NCI-H226 (cell line): ENCODE measurements at places on chromosomes 2 and 18.

DNA sequence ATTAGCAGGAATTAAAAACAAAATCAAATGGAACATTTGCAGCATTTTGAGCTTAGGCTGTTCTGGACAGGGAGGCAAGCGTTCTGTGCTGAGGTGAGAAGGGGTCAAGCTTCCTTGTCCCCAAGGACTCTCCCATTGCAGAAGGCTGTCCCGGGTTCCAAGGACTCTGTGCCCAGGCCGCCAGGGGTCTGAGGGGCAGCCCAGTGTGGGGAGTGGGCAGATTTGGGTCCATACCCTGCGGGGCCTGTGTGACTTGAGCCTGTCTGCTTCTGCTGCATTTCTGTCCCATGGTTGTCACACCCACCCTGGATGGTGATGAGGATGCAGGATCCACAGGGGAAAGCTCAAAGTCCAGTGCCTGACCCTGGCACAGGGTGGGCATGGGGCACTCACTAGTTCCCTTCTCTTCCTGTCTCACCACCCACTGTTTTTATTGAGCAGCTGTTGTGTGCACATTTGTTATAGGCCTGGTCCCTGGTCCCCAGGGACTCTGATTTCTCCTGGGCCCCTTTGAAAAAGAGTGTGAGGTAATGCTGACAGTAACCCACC is 211.4 kb upstream of the HS6ST1 start:
- no peak for DNase-seq

DNA sequence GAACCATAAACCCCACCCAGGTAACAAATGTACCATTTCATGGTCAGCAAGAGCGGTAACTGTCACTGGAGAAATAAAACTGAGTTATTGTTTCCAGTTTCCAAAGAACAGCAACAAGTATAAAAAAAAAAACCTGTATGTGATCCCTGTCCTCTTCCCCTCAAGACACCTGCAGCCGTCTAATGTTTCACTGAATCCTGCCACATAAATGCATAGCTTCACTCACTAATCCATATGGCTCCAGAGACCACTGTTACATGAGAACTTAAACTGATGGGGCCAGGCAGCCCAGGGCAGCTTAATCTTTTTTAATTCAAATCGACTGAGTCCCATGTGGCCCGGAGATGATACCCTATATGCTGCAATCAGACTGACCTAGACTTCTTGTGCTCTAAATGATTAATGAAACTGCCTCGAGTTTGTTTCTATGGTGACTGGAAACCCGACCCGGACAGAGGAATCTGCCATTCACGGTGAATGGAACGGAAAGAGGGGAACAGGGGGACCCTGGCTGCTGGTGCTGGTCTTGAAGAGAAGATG is 60.9 kb upstream of the SIX2 start:
- DNase-seq: no peak

DNA sequence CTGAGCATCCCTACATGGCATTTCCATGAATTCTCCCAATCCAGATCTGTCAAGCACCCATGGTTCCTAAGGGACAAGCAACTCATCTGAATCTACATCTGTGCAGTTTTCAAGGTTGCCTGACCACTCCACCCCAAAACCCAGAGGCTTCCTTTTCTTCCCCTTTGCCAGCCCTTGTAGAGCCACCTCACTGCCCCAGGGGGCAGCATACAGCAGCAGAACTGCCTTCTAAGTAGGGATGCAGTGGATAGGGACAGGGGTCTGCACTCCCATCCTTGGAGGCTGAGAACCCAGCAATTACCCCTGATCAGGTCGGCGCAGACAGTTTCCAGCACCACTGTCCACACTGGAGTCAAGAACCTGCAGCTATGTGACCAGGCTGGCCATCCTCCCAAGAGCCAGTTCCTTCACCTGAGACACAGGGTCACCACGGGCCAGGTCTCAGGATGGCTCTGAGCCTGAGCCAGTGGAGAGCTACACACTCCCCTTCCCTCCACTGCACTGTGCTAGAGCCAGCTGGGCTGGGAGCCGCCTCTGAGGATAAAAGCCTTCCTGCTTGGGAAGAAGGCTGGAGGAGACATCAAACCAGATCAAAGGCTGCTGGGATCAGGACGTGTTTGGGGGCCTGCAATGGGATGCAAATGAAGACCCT is 283.1 kb downstream of the CELF4 start:
- no peak for DNase-seq

- no peak for DNase-seq
Measured at GRCh38 chr2:98569197-98569793, 39.0 kb downstream of the COA5 start.

- DNase-seq: no peak
Measured at GRCh38 chr2:11656252-11656651, 13.7 kb downstream of the NTSR2 start.

DNA sequence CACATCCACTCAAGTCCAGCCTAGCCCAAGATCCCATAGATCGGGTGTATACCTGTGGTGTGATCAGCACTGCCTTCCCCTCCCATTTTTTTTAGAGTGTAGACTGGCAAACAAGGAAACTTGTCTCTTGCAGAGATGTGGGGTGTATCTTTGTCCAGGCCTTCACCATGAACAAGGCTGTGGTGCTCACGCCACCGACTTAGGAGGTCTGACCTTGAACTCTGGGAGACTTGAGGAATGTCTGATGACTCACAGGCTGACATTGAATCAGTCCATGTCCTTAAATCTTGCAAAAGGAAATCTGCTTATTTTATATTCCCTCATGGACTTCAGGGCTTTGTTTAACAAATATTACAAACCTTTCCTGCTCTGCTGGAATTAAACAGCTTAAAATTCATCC is 4.5 kb upstream of the CTIF start:
- no peak for DNase-seq

DNA sequence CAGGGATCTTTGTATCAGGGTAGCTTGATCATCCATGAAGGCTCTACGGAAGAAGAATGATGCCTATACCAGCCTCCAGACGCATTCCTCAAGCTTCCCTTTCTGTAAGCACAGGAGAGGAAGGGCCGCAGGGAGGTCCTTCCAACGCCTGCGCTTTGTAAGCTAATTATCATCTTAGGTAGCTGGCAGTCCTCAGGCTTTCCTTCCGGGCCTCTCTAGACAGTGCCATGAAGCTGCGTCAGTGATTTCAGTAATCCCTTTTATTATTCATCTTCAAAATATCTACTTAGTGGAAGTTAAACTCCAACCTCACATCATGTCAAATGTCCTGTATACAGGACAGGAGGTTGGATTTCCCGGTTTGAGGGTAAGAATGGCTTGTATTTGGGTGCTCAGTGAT is 92.3 kb downstream of the ETAA1 start:
- DNase-seq: no peak

DNA sequence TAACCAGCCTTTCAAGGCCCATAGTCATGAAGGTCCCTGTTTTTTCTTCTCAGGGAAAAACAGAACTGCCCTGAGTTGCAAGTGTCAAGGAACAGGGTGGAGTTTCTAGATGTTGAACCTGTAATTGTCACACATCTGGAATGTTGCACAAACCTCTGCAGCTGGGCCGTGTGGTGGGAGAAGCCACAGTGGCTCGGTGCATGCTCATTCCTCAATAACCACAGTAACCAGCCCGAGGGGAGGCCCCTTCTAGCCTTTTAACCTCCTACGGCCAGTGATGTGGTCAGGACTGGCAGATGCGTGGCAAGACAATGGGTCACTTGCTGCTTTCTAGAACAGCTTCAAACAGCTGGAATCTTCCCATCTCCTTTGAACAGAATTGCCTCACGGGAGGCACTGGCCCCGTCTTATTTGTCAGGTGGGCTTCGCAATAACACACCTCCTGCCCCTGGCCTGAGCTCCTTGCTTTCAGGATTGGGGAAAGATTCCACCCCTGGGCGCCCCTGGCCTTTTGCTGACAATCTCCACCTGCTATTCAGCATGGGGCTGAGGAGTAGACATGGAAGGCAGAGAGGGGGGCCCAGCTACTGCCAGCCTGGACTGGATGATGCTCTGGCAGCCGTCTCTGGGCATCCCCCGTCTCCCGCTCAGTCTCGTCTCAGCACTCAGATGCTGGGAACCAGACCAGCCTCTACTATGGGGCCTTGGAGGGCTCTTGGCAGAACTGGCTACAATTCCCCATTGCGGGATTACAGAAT is 102.9 kb downstream of the KLHL29 start:
- DNase-seq: no peak

GRCh38 chr2:30661173-30662107 is 145.8 kb downstream of the CAPN13 start:
- peak; percentile 13 for DNase-seq

- DNase-seq: no peak
Measured at GRCh38 chr18:54440292-54440691, 82.6 kb downstream of the C18orf54 start.

GRCh38 chr2:31362581-31362980 is 52.0 kb downstream of the XDH start:
- no peak for DNase-seq

- no peak for DNase-seq
Measured at GRCh38 chr2:147390475-147390874, 454.4 kb upstream of the ACVR2A start.

GRCh38 chr2:85181134-85181631 is 48.0 kb downstream of the TCF7L1 start:
- DNase-seq: no peak

DNA sequence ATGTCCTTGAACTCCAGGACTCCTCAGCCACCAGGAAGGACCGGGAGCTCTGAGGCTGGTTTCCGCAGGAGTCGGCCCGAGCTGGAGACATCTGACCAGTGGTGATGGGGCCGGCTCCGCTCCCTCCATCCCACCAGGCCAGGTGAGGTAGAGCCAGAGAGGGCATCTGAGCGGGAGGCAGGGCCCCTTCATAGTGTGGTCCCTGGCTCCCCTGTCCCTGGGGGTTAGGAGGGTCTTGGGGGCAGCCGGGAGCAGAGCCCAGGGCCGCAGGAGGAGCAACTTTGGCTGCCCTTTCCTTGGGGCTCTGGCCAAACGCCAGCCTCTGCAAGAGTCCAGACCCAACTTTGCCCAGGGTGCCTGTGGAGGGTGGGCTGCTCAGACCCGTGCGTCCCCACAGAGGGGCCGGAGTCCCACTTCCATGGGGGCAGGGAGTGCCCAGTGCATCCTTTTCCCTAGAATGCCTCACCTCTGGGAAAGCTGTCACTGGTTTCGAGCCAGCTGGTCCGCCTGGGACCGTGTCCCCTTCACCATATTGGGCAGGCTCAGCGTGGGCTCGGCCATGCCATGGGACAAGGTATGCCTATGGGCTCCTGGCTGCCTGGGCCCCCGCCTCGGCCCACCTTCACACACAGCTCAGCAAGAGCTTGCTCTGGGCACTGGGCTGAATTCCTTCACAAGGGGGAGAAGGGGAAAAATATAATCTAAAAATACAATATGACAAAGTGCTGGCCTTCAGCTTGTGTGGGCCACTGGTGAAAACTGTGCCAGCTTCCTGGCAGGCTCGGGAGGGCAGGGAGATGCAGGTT is 148.6 kb downstream of the TWIST2 start:
- DNase-seq: no peak

DNA sequence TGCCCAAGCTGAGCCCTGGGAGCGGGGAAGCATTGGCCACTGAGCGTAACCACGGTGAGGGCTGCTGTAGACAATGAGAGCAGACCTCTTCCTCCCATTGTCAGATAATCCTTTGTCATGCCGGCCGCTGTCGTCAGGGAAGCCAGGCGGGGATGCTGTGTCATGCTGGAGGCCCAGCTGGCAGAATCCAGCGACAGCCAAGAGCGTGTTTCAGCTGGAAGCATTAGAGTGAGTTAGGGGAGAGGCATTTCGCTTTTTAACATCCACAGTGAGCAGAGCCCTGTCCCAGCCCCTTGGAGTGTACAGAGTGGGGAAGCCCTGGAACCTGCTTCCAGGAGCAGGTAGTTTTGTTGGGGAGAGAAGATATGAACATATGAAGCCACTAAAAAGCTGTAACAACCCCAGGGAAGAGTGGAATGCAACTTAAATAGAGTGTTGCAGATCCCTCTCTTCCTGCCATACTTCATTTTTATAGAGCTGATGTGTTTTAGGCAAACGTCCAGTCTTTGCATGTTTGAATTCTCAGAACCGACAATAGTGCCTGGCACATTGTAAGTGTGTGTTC is 7.0 kb downstream of the CTIF start:
- no peak for DNase-seq

DNA sequence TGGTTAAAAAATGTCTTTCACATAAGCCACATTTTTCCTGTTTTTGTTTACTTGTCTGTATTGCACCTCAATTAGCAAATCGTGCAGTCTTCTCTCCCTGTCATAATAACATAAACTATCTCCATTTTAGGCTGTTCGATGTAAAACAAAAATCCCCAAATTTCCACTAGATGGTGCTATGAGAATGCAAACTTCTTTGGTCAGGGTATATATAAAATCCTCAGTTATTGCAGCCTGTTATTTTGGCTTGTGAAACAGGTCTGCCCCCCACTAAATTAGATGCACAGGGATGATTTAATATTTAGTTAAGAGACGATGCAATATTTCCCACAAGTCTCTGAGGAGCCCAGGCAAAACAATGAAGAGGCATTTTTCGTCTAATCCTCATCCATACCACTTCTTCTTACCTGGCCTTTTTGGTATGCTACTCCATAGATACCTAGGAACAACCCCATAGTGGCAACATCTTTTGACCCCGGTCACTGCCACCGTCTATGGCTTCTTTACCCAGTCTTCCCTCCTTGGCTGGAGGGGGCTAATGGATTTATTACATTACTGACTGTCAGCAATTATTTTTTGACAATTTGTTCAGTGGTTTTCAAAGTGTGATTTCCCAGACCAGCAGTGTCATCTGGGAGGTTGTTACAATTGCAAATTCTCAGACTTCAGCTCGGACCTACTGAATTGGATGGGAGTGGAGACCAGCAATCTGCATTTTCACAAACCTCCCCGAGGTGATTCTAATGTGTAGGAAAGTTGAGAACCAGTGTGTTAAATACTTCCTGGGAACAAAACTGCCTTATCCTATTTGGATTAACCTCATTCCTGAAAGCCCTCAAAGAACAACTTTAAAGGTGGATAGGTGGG is 117.4 kb upstream of the CWC22 start:
- peak; percentile 4 for DNase-seq

- DNase-seq: no peak
Measured at GRCh38 chr18:50143294-50143693, 51.7 kb downstream of the MYO5B start.

GRCh38 chr2:117407746-117408145 is 406.7 kb upstream of the DDX18 start:
- no peak for DNase-seq

DNA sequence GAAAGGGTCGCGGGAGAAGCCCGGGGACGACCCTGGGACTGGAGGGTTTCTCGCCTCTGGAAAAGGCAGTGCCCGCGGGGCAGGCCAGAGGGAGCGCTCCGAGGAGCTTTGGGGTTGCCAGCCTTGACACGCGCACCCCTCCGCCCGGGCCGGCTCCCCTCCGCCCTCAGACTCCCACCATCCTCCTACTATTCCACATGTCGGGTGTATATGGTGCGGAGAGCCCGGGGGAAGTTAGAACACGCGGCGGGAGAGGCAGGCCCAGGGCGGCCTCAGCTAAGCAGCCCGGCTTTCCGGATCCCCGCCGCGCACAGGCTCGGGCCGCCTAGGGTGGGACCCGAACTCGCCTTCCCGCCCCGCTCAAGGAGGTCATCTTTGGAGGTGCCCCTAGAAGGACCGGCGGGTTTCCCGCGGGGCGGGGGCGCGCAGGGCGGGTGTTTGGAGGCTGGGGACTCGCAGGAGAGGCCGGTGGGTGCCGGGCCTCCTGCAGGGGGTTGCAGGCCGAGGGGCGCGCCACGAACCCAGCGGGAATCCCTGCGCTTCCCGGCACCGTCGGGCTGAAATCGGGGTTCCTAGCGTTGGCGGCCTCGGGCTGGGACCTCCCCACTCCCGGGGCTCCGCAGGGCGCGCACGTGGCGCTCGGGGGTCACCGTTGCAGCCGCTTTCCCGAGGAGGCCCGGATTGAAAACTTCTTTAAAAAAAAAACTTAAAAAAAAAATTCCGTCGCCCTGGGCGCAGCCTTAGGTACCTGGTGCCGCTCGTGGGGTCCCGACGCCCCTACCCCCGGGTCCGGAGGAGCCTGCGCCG is 3.7 kb downstream of the NFATC1 start:
- DNase-seq: no peak
